ENCODE measurements at places on chromosomes 5 and 9.

DNA sequence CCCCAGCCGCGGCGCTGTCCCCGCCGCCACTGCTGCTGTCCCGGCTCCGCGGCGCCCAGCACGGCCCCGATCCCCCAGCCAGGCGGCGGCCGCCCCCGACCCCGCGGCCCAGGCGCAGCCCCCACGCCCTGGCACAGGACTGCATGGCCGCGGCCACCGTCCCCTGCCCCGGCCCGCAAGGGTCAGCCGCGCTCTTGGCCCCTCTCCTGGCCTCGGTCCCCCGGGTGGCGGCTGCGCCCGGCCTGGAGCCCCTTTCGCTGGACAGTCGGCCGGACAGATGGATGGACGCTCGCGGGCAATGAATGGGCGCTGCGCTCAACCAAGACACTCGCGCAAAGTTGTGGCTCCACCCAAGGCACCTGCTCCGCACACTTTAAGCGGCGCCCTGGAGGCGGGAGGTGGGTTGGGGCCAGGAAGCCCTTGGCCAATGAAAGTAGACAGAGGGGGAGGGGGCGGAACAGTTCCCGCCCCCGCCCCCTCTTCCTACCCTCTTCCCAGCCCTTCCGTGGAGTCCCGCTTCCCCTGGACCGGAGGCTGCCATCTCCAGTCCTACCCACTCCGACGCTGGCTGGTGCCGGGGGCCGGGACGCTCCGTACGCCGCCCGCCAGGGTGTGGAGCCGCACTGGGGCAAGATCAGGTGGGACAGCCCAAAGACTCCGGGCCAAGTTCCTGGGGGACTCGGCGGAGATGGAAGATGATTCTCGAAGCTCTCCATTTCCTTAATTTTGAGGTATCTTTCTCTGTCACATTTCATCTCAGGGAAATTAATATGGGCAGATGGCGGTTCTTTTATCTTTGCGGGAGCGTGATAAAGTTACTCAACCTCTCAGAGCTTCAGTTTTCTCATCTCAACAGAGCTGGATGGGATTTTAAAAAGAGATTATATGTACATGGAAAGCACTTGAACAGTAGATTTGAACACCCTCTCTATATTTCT is at the start of gene GLDC:
GLDC (minus strand) TSS at position 375 of the 938 bp plus-strand sequence; CDS start at position 145, 230 bp downstream.
- no peak for DNase-seq

DNA sequence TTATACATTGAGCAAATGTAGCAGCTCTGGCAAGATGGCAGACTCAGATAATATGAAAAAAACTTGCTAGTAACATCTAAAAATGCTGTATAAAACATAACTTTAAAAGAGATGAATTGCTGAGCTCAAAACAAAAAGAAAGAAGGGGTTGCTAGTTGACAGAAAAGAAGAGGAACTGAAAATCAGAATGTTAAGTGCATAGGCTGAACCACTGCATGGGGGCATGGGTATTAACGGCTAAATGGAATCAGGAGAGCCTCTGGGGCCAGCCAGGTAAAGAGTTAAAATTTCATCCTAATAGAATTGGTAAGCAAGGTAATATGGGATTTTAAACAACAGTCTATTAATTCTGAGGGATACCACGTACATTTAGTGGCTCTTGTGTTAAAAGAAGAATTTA is 146.8 kb downstream of the SMC2 start:
- no peak for DNase-seq

DNA sequence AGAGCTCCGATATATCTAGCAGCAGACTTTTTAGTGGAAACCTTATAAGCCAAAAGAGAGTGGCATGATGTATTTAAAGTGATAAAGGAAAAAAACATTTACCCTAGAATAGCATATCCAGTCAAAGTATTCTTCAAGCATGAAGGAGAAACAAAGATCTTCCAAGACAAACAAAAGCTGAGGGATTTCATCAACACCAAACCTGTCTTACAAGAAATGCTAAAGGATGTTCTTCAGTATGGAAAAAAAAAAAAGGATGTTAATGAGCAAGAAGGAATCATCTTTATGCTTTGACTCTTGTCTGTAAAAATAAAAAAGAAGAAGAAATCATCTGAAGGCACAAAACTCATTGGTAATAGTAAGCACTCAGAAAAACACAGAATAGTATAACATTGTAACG is 338.2 kb downstream of the TLE1 start:
- DNase-seq = no peak

GRCh38 chr9:133112663-133113026 is 8.4 kb downstream of the RALGDS start:
- no peak for DNase-seq

GRCh38 chr5:179362355-179362754 is 17.1 kb upstream of the ADAMTS2 start:
- DNase-seq = no peak

GRCh38 chr9:8660383-8660782 is 860.8 kb upstream of the DMAC1 start:
- no peak for DNase-seq

- DNase-seq = no peak
These were observed 2.9 kb upstream of the OR2Y1 start for GRCh38 chr5:180742727-180743126.
